Fibroblast of pulmonary artery (primary cell): ENCODE measurements at places on chromosomes 5 and 9.

DNA sequence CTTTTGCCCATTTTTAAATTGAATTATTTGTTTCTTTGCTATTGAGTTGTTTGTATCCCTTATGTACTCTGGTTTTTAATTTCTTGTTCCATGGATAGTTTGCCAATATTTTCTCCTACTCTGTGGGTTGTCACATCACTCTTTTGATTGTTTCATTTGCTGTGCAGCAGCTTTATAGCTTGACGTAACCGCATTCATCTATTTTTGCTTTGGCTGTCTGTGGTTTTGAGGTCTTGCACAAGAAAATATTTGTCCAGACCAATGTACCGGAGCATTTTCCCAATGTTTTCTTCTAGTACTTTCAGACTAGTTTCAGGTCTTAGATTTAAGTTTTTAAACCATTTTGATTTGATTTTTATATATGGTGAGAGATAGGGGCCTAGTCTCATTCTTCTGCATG, 36.2 kb upstream of the ZNF366 start:
- DNase-seq: peak; percentile 83

DNA sequence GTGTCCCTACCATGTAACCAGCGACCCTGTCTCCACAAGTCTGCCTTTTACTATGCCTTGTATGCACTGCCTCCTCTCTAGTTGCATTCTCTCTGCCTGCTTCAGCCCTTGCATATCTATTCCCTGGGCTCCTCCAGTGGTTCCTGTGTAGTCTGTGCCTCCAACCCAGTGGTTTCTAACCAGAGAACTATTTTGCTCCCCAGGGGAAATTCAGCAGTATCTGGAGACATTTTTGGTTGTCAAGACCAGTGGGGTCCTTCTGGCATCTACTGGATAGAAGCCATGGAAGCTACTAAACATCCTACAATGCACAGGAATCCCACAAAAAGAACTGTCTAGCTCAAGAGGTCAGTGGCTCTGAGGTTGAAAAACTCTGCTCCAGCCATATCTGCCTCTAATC, 224.1 kb upstream of the RASEF start:
- DNase-seq: no peak

GRCh38 chr9:114607671-114608524, 3.2 kb upstream of the TMEM268 start:
- DNase-seq: no peak

GRCh38 chr9:119818726-119819435, 449.6 kb upstream of the BRINP1 start:
- DNase-seq: no peak

GRCh38 chr9:85610074-85610860, 131.5 kb downstream of the AGTPBP1 start:
- peak; percentile 90 for DNase-seq

DNA sequence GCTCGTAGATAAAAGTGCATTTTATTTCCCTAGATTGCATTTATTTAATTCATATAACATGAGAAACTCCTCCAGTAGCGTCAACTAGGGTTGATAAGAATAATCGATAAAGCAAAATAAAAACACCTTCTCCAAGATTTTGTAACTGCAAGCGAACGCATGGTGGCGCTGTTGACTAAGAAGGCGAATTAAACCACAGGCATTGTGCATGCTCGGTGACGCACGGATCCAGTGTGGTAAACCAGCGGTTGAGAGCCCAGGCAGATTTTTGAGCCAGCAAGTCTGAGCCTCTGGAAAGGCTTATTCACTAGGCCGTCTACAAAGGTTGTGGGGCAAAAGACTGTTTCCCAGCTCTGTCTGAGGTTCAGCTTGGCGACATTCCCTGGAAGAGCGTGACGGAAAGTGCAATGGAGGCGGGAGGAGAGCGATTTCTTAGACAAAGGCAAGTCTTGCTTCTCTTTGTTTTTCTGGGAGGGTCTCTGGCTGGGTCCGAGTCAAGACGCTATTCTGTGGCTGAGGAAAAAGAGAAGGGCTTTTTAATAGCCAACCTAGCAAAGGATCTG, at the start of gene PCDHB3:
TSS of gene PCDHB3 (plus strand) at position 231 of the 563 bp plus-strand sequence. CDS start at position 408, 177 bp downstream.
- DNase-seq: peak; percentile 10

- DNase-seq: peak; percentile 79
Observed at GRCh38 chr9:109856785-109857184, 76.8 kb downstream of the PALM2AKAP2 start.

GRCh38 chr5:72018143-72018803, 89.0 kb upstream of the MAP1B start:
- peak; percentile 70 for DNase-seq

GRCh38 chr9:111821006-111821528, 26.3 kb upstream of the SHOC1 start:
- DNase-seq: no peak

DNA sequence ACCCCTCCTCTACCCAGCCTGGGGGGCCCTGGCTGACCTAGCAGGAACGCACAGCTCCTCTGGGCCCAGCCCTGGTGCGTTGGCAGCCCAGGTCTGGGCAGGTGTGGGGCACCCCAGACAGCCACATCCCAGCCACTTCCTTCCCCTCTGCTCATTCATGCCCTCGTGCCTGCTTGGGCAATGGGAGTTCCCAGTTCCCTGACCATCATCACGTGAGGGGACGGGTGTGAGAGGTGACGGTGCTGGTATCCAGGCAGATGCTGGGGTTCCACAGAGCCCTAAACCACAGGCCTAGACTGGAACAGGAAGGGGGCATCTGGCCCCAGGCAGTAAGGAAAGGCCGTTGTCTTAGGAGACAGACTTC, 8.4 kb downstream of the RALGDS start:
- DNase-seq: no peak

GRCh38 chr5:138338411-138339090, 485 bp downstream of the FAM53C start:
- no peak for DNase-seq

- DNase-seq: no peak
Observed at GRCh38 chr5:41182666-41183065, 30.7 kb downstream of the C6 start.

GRCh38 chr5:14191325-14191724, 48.2 kb downstream of the TRIO start:
- DNase-seq: no peak

- DNase-seq: peak; percentile 2
Observed at GRCh38 chr5:117255211-117256027, 680.8 kb upstream of the SEMA6A start.

GRCh38 chr9:114787781-114788498, 17.9 kb downstream of the TNFSF15 start:
- DNase-seq: no peak

DNA sequence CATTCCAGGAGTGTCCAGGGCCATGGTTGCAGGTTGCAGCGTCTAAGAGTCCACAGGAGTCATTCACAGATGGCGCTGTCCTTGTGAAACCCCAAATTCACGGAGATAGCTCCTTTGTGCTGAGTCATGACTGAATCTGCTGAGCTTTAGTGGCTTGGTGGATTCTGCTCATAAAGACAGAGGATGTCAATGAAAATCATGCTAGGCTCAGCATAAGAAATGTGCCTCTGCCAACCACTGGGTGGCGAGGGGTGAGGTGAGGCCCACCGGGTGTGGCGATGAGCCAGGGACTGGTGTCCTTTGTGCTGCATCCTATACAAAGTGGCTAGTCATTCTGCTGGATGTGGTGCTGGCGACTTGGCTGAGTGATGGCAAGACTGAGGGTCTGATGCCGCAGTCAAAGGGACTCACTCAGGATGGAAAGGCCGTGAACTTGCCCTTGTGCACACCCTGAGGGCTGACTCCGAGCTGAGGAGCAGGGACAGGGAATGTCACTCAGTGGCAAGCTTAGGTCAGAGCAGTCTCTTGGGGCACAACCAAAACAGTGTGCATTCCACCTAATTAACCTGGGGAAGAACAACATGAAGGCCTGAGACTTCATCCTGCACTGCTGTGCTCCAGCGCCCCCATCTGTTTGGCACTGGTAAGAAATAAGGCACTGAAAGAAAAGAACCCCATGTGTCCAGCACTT, 71.5 kb downstream of the DAP start:
- peak; percentile 24 for DNase-seq

- no peak for DNase-seq
Observed at GRCh38 chr9:124019771-124020519, 8.4 kb downstream of the LHX2 start.

- no peak for DNase-seq
Observed at GRCh38 chr9:81584099-81584498, 105.2 kb downstream of the TLE1 start.

DNA sequence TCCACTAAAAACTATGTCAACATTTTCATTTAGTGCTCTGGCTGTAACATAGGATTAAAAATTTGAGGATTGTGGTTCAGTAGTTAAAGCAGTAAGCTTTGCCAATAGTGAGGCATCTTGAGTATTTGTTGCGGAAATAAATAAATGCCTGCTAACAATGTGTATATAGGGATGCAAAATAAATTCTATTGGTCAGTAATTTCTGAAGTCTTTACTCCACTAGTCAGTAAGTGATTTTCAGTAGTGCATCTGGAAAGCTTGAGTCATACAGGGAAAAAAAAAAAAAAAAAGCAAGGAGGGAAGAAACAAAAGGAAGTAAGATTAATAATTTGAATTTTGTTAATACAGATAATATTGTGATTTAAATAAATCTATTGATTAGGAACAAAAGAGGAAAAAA, 21.0 kb downstream of the NIPBL start:
- peak; percentile 52 for DNase-seq

- peak; percentile 27 for DNase-seq
Observed at GRCh38 chr5:170265522-170265921, 32.1 kb downstream of the LCP2 start.

GRCh38 chr9:29511680-29512079, 1938.4 kb upstream of the C9orf72 start:
- no peak for DNase-seq

GRCh38 chr9:35659340-35659739, 1.2 kb downstream of the CCDC107 start:
- DNase-seq: peak; percentile 78

DNA sequence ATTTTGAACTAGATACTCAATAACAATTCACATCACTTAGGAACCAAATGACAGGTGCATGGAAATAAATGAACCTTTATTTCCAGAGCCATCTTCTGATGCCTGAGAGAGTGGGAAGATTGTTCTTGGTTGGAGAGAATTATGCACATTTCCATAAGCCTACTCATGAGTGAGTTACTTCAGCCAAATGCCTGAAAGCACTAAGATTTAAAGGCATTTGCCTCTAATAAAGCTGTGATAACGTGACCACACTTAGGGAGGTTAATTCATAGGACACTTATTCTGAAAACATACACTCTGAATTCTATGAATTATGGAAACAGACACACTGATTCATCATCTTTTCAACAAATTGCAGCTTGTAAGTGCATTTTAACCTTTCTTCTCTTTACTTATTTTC, 40.0 kb downstream of the KCTD16 start:
- DNase-seq: no peak

- DNase-seq: no peak
Observed at GRCh38 chr5:155625315-155625714, 611.8 kb downstream of the KIF4B start.

- no peak for DNase-seq
Observed at GRCh38 chr5:127451096-127451495, 66.3 kb upstream of the PRRC1 start.

DNA sequence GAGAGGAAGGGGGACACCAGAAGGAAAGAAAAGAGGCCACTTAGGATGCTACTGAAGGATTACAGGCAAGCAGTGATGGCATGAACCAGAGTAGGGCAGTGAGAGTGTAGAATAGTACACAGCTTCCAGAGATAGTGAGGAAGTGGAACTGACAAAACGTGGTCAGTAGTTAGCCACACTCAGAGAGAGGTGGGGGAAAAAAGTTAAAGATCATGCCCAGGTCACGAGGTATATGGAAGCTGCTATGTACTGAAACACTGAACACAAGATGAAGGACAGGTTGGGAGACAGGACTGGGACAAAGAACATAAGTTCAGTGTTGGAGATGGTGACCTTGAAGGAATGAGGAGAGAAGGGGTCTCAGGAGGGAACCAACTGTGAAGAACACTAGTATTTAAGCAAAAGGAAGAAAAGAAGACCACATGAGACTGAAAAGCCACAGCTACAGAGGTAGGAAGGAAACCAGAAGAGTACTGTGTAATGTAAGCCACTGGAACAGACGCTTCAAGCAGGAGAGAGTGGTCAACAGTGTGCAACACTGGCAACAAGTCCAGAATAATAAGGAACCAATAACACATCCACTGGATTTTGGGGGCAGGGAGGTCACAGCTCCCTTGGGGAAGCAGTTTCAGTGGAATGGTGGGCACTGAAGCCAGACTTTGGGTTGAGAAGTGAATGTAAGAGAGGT, 45.5 kb downstream of the ELL2 start:
- DNase-seq: no peak

DNA sequence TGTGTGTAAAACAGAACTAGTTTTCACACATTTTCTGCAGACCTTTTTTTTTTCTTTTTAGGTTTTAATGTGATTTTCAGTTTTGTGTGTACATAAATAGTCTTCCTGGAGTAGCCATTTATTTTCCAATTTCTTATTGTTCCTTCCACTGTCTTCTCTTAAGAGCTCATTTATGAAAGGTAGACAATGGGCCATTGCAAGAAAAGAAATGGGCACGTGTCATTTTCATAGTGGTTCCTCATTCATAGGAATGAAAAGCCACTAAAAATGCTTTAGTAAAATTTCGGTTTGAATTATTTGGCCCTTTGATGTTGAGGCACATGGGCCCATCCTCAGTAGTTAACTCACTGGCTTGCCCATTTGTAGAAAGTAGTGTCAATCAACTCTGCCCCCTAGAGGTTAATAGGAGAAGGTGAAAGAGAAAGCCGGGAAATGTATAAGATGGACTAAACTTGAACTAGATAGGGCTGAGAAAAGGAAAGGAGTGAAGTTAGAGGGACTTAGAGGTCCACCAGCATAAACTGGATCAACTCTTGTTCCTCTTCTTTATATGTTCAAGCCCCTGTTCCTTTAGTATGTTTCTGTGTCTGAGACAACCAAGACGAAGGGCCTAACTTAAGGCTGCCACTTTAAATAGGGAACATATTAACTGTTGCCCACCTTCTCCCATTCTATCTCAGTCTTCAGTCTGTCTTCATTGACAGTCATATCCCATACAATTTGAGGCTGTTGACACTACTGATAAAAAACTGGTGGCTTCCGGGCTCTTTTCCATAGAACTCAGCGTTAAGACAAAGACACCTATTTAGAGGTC, 72.6 kb downstream of the SMARCA2 start:
- DNase-seq: peak; percentile 60

DNA sequence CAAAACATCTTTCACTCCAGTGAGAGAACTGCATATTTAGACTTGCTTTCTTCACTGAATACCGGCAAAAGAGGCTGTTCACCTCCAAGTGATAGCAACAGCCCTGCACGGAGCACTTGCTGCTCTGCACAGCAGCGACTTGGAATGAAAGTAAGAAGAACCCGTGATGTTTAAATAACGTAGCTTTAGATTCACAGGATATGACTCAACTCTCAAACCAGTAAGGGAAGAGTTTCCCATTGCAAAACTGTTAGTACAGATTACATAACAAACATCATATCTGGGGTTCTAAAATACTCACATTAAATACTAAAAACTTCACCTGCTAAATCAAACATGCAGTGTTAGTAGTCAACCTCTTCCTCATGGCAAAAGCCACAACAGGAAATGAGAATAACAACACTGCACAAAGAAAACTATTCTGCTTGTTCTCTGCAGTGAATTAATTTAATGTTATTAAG, 203.4 kb downstream of the MCTP1 start:
- peak; percentile 91 for DNase-seq
